ENCODE measurements at places on chromosomes 7 and 10.

DNA sequence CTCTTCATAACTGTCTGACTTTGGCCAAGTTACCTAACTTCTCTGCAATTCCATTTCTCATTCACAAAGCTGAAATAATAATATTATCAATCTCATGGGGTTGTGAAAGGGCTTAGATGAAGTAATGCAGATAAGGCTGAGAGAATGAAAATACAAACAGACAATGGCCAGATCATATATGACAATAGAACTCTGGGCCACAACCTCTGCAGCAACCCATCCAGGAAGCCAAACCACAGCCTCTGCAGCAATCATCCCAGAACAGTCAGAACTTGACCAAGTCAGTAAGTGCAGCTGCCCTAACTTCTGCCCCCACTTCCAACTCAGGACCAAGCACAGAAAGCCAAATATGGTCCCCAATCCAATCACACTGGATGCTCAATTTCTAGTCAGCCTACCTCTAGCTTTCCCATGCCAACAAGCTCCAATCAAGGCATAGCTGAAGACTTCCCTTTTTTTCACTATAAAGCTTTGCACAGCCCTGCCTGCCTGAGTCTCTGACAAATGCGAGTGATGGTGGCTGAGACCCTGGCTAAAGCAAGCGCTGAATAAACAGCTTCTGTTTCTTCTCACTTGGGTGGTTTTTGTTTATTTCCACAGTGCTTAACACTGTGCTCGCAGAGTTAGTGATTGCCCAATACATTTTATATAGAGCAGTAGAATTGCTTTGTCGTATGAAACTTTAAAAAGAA lies 34.8 kb upstream of the TNPO3 start:
- no peak for DNase-seq

GRCh38 chr10:55460008-55460407 lies 659.0 kb upstream of the PCDH15 start:
- DNase-seq: no peak

- no peak for DNase-seq
Observed at GRCh38 chr7:74280985-74281384, 8.2 kb upstream of the CLIP2 start.

GRCh38 chr7:37284805-37285231 lies 163.8 kb downstream of the ELMO1 start:
- DNase-seq: peak; percentile 14

GRCh38 chr10:46524472-46525176 lies 31.8 kb downstream of the GPRIN2 start:
- no peak for DNase-seq

DNA sequence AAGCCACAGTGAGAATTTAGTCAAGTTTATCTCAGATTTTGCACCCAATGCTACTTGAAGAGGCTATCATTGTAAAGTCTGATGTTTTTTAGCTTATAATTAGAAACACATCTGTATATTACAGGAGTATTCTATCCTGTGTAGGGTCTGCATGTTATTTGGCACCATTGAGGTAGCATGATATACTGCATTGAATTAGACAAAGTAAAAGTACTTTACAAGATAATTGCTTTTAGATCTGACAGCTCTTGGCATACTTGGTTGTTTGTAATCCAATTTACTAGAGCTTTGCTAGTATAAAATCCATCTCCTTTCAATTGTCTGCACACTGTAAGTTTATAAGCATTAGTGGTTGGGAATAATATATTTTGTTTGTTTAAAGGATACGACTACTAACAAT lies 714.3 kb downstream of the ANKRD7 start:
- DNase-seq: no peak
